ENCODE measurements at places on chromosomes 1 and 21.

DNA sequence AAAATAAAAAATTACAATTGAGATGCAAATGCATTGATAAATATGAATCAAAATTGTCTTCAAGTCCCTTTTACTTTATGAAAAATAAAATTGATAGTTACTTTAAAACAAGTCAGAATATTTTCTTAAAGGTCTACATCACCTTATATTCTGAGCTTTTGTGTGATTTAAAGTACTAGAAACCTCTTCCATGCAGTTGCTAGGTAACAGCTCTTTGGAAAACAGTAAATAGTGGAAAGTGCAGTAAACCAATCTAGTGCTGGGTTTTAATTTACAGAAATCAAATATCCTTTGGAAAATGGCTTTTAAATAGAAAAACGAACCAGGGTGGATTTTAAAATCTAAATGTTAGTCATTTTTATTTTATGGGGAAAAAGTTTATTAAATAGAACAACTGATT lies 227.9 kb downstream of the KCNT2 start:
- no peak for DNase-seq

DNA sequence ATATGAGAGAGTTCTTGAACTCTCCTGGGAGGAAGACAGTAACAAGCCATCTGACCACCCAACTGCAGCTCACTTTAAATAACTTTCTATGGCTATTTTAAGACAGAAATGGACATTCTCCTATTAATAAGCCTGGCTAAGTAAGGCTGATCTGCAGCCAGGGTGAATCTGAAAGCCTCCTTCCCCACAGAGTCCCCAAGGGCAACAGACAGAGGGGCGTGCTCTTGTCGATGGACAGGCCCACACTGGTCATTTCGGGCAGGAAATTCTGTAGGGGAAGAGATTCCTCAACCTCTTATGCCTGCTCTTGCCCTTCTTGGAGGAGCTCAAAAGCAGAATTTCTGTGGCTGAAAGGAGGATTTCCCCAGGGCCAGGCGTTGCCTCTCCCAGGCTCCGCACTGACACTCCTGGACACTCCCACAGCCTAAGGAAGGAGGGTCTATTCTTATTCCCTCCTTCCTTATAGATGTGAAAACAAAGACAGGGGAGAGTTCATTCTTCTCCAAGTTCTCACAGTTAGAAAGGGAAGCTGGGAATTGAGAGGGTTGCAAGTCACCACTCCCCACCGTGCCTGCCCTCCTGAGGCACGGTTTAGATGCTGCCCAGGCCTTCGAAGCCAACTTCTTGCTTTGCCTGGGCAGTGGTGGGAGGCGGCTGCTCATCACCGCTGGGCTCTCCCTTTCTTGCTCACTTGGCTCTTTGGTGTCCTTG lies 17.9 kb upstream of the KANK4 start:
- no peak for DNase-seq

DNA sequence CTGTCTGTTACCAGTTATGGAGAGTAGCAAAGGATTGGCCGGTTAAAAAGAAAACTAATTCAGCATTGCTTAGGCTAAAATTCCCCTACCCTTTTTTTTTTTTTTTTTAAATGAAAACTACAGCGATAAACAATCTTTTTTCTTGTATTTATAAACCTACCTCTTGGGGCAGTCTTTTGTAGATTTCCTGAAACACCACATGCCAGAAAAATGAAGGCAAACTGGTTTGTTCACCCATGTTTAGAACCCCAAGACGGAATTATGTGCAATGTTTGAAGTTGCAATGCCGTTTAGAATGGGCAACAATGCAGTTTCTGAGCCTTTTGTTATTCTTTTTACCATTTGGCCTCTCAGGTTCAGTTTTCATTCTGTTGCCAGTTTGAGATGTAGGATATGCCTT lies 59.1 kb downstream of the PRDM2 start:
- DNase-seq = no peak

- DNase-seq = peak; percentile 21
These were observed 11.5 kb downstream of the HIPK1 start for GRCh38 chr1:113940365-113941244.

DNA sequence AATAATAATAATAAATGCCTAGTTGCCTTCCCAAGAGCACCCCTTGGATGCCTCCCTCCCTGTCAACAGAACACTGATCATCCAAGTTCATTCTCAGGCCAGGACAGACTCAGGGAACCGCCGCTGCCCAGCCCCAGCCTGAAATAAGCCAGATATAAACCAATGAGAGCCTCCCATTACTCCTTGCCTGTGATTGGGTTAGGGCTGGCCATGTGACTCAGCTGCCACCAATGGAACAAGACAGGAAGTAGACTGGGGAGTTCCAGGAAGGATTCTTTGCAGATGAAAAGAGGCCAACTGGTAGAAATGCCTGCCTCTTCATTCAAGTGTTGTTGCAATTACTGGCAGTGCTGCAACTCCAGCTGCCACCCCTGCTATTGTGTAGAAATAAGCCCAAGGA lies 146.4 kb upstream of the TIAM1 start:
- no peak for DNase-seq

All from B cell (primary cell).